Upper lobe of left lung (tissue), 6 donors: ENCODE measurements at places on chromosomes 2 and 18. TPM values are rescaled to one million over a fixed set of nuclear protein-coding genes. Genes with fewer than 3 reads are reported as not detected.
A peak's percentile ranks its signal among the peaks of the same experiment; 100 is the strongest.

DNA sequence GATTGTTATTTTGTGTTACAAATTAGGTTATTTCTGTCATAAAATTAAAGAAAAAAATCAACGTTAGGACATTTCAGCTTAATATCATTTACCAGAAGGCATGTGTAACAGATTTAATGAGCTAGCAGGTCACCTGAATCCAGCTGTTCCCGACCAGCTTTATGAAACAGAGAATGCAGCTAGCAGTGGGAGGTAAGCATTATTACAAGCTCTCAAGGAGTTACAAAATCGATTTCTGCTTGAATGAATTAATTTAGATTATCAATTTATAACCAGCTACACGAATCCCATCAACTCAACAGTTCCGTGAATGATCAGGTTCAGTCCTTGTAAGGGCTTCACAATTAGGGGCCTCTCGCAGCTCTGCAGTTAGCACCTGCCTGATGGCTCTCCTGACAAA lies 211.9 kb downstream of the PTGR3 start:
- DNase-seq, result no peak

DNA sequence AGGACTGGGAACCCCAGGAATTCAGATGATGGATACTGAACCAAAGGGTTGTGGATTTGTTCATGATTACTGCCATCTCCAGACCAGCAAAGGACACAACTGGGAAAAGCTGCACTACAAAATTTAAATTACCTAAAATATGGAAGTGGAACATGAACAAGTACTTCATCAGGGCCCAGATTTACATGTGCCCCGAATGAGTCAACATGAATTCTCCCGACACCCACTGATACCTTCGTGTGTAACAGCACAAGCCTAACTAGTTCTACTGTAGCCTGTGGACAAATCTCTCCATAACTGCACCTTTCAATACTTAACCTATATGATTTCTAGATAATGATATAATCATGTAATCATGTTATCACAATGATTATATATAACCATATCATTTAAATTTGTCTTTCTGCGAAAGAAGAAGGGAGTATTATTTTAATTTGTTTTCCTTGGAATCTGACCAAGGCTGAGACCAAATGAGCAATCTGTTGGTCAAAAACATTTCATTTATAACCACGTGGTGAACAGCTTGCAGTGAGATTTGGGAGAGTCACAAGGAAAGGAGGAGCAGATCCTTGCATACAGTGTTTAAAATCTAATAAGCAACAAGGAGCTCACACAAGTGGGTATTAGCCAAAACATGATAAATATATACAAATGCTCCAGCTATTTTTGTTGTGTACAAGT lies 70.5 kb downstream of the CACNB4 start:
- DNase-seq, result no peak

- DNase-seq, result peak; percentile 95
These were observed at the start of gene CLIP4 for GRCh38 chr2:29114946-29115609. TSS of gene CLIP4 (plus strand) at chr2:29115415. CDS start at chr2:29121389, 5,974 bp downstream.

GRCh38 chr2:136128905-136129304 lies 11.0 kb upstream of the CXCR4 start:
- DNase-seq, result no peak

INSIG2 gene
- total RNA-seq, result 10.5 TPM

RIT2 gene
- total RNA-seq, result not detected

ESPNL gene
- 0.15 TPM for total RNA-seq

- no peak for DNase-seq
These were observed 54.4 kb downstream of the STK39 start for GRCh38 chr2:168192839-168193616.

GRCh38 chr2:196957881-196958525 lies 31.5 kb upstream of the PGAP1 start:
- DNase-seq, result no peak

DNA sequence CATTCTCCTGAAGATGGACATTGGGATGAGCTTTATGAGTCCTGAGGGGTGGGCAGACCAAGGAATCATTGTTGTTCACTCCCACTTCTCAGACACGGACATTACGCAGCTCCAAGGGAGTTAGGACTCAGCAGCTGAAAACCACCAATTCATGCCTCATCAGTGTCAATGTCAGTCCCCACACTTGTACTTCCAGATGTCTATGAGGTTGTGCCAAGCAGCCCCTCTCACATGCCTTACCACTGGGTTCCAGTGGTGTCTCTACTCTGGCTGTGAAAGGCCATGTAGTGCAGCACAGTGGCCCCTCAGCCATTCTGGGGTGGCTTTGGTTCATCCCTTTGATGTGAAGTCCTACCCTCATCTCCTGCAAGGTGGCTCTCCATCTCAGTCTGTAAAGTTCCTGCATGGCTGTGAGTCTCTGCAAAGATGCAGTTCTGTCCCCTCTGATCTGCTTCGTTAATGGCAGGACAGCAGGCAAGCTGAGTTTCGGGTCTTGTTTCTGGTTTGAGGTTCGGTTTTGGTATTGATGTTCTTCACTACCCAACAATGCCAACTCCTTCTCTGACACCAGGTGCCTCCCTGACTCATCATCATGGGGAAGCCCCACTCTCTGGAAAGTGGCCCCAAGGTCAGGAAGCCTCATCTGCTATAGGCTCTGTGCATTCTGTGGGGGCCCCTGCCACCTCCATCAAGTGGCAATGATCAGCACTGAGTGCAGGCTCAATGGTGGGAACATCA lies 14.0 kb upstream of the COL6A3 start:
- DNase-seq, result no peak

DNA sequence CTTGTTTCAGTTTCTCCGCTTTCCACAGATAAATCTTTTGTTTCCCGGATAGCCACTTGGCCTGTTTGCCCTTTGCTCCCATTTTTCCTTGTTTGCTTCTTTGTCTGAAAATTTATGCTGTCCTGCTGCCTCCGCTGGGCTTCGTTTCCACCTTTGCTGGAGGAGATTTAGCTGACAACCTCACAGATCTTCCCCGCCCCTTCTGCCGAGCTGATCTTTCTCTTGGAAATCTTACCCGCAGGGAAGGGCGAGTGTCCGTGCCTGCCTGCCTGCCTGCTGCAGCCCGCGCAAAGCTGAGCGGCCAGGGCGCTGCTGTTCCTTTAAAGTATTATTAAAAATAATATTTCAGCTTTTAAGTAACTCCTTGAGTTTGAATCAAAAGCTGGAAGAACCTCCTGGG lies 1.4 kb upstream of the XRCC5 start:
- DNase-seq, result no peak

- DNase-seq, result no peak
These were observed 26.5 kb downstream of the LYPD6B start for GRCh38 chr2:149064856-149065630.

GRCh38 chr2:101658387-101658786 lies 39.1 kb upstream of the MAP4K4 start:
- DNase-seq, result no peak

- no peak for DNase-seq
These were observed 76.0 kb upstream of the XIRP2 start for GRCh38 chr2:166812166-166812891.

DNA sequence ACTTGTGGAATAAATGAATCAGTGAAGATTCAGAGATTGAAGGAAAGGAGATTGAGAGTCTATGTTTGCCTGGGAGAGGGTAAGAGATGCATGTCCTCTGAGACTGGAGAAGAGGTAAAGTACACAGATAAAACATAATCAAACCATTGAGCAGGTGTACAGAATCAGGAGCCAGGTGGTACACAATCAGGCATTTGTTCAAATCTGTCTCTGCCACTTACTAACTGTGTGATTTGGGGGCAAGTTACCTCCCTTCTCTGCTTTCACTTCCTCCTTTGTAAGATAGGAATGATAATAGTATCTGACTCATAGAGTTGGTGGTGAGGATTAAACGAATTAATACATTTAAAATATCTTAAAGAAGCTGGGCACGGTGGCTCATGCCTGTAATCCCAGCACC lies 94.0 kb downstream of the CDK15 start:
- no peak for DNase-seq

DNA sequence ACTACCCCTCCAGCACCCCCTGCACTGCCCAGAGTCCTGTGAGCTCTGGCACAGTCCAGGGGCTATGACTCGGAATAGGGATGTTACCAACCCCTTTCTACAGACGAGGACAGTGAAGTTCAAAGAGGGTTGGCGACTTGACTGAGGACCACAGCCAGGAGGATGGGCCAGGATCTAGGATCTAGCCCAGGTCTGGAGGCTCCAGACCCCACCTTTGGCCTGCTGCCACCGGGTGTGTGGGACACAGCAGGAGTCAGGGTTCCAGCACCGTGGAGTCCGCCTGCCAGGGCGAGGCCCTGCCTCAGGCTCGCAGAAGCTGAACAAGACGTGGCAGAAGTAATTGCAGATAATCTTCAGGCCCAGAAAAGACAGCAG lies 37.9 kb upstream of the GPC1 start:
- no peak for DNase-seq

DNA sequence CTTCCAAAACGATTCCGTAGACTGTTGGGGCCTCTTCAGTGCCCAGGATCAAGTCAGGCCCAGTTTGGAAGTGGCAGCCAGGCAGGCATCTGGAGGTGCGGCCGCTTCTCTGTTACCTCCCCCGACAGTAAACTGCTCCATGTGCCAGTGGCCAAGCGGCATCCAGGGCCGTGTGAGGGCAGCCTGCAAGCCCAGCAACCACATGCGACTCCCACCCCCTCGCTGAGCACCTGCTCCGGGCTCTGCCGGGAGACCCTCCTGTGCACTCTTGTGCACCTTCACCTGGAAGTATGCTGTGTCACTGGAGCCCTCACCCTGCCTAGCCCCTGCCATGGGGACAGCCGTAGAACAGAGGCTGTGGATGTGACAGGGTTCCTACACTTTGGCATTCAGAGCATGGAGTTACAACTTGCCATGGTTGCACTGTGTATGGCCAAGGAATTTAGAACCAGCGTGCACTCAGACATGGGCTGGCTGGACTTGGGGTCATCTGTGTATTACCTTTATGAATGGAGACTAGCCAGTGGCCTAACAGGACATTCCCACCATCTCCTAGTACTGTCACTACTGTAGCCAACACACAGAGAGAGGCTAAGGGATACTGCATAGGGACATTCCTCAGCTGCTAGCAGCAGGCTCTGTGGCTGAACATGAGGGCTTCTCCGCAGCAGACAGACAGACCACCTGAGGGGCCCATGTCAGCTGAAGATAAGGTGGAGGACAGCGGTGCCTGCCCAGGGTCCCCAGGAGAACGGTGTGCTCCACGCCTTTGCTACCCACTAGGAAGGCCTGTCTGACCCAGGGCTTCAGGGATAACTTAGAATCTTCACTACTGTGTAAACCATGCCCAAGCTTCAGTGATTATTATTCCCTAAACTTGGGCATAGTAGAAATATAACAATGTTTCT lies 25.0 kb upstream of the FAHD2A start:
- DNase-seq, result no peak

DNA sequence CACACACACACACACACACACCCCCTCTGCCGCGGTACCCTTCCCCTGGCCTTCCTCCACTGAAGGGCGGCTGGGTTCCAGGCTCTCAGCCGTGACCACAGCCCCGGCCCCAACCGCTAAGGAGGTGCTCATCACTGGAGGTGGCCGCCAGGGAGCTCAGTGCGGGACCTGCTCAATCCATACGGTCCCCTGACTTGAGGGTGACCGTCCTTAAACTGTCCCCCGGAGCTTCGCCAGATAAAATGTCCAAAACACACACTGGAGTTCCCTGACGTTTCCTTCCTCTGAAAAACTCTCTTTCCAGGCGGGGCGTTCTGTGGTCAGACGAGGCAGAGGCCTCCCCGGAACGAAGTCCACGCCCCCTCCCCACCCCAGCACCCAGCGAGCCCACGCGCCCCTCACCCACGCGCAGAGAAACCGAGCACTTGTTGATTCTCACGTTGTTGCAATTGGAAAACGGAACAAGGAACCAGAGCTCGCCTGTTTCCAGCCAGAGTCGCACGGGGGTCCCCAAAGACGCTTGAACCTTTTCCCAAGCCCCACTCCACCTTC lies 1.4 kb downstream of the MBP start:
- peak; percentile 89 for DNase-seq

DNA sequence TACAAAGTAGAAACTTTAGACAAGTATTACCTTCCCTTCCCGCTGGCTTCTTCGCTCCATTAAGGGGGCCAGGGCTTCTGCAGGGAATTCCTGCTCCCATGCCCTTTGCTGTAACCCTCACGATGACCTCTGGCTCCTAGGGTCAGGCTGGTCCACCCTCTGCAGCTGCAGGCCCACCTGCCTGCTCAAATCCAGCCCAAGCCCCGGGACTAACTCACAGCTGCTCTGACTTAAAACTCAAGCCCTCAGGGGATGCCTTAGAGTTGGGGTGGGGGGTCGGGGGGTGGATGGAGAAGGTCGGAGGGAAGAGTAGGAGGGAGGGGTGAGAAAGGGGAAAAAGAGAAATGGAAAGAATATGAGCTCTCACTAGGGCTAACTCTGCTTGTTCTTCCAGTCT lies 4.9 kb downstream of the IGFBP5 start:
- no peak for DNase-seq

- no peak for DNase-seq
These were observed 5.4 kb upstream of the RNASEH1 start for GRCh38 chr2:3563521-3563976.
